Upper lobe of left lung (tissue), 6 donors: ENCODE measurements at places on chromosomes 5 and 9. TPM values are rescaled to one million over a fixed set of nuclear protein-coding genes. Genes with fewer than 3 reads are reported as not detected.

GRCh38 chr9:113011911-113012381, at the start of gene ZNF883:
Gene ZNF883 (minus strand): TSS chr9:113012192.
- no peak for DNase-seq

GRCh38 chr9:115015018-115015635, 84.7 kb upstream of the TNFSF8 start:
- peak; percentile 26 for DNase-seq

DNA sequence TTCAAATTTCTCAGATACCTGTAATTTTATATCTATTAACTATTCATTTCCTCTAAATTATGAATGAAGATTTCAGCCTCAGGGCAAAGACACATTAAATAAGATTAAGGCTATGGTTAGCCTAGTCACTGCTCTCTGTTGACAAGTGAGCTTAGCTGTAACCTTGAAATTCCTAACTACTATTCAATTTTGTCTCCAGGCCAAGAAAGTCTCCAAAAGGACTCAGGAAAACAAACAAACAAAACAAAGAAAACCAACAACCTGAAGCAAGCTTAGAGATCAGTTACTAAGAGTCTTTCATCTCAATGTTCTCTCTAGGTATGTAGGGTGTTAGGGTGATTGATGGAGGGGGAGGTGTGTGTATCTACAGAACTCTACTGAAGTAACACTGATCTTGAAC, 9.6 kb upstream of the CTNNAL1 start:
- DNase-seq, result no peak

DNA sequence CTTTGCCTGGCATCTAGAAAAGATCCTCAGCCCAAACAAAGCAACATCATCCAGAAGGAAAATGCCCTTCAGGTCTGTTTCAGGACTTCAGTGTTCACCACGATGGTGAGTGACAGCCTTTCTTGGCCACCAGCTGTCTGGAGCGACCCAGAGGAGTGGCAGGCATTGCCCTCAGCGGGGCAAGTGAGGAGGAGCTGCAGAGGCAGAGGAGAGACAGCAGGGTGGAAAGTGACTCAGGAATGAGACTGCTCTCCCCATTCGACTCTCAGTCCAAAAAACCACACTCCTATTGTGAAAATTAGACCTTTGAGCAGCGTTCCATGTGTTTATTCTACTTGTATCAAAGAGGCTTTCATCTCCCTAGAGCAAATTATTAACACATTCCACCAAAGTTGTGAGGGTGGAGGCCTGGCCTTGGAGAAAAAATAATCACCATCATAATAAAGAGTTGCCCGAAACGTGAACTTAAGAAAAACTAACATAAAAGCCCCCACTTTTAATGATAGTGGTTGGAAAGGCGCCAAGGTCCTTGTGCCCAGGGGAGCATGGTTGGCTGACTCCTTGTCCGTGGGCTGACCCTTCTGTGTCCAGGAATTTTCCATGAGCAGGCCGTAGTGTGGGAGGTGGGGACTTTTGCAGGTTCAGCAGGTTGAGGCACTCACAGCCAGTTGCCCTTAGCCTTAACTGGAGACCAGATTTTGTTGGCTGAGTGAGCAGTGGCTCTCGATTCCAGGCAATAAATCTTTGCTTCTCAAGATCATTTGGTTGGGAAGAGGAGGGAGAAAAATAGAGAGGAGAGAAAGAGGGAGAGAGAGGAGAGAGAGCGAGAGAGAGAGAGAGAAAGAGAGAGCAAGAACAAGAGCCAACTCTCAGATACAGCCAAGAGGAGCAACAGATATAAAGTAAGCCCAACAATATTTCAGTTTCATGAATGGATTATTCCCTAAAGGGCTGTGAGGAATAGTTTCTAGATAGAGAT, 125.9 kb upstream of the ANKRD55 start:
- peak; percentile 30 for DNase-seq

Gene SKP2
- total RNA-seq, result 12.7 TPM

Gene FNIP1
- 45.0 TPM for total RNA-seq

Gene SV2C
- total RNA-seq, result 0.20 TPM

GRCh38 chr9:131227959-131228460, 48.3 kb downstream of the FAM78A start:
- no peak for DNase-seq

Gene FBP1
- 67.1 TPM for total RNA-seq

GRCh38 chr9:20065796-20066700, 277.2 kb upstream of the SLC24A2 start:
- no peak for DNase-seq

- DNase-seq, result no peak
Observed at GRCh38 chr9:73683862-73684591, 532.4 kb downstream of the ANXA1 start.

GRCh38 chr9:135602789-135603481, 36.4 kb downstream of the GLT6D1 start:
- peak; percentile 19 for DNase-seq

Gene NPR3
- 53.3 TPM for total RNA-seq

DNA sequence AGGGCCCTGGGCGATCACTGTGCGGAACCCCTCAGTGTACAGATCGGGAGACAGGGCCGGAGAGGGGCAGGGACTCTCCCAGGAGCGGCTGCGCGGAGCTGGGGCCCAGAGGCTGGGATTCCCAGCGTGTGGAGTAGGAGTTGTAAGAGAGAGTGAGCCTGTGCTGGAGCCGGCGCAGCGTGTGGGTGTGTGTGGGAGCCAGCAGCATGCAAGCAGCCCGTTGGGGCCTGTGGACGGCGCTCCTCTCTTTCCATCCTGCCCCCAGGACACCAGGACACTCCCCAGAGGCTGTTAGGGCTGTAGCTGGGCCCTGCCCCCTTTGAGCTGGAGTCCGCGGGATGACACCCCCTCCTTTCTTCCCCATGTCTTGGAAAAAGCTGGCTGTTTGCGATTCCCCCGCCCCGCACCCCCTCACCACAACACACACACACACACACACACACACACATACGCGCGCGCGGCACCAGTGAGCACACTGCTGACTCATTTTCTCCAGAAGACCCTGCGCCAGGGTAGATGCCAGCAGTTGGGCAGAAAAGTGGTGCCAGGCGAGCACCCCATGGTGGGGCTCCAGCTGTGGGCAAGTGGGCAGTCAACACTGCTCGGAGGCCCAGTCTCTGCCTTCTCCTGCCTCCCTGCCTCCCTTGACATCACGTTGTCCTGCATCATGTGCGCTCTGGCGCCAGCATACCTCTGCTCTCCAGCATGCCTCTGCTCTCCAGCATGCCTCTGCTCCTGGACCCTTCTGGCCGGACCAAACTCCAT, 1.5 kb downstream of the COL27A1 start:
- peak; percentile 54 for DNase-seq

Gene TCF7
- total RNA-seq, result 6.3 TPM

DNA sequence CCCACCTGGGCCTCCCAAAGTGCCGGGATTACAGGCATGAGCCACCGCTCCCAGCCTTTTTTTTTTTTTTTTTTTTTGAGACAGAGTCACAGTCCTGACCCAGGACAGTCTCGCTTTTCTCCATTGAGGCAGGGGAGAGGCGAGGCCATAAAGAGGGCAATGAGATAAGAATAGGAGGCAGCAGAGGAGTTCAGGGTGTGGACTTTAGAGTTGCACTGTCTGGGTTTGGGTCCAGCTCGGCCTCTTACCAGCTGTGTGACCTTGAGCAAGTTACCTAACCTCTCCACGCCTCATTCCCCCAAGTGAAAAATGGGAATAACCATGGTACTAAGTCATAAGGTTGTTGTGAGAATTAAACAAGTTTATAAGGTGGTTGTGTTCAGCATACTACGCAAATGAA, 24.6 kb upstream of the ANKH start:
- DNase-seq, result no peak

GRCh38 chr9:71916834-71917534, 5.5 kb downstream of the C9orf85 start:
- DNase-seq, result no peak

Gene KCNMB1
- total RNA-seq, result 2.8 TPM

Gene COQ4
- total RNA-seq, result 44.6 TPM

GRCh38 chr9:87615547-87616148, 110.3 kb upstream of the CTSL start:
- DNase-seq, result no peak

Gene HIGD2A
- 102 TPM for total RNA-seq

DNA sequence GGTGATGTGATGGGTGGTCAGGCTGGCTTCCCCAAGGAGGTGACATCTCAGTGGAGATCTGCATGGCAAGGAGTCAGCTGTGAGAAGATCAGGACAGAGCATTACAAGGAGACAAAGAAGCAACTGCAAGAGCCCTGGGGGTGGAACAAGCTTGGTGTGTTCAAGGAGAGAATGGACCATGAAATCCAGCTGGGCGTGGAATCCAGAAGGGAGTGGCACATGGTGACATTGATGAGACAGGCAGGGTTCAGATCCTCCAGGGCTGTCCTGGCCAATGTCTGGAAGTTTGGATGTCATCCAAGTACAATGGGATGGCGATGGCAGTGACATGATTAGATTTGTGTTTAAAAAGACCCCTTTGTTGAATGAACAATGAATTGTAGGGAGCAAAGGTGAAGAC, 175.6 kb downstream of the MACROH2A1 start:
- DNase-seq, result no peak

DNA sequence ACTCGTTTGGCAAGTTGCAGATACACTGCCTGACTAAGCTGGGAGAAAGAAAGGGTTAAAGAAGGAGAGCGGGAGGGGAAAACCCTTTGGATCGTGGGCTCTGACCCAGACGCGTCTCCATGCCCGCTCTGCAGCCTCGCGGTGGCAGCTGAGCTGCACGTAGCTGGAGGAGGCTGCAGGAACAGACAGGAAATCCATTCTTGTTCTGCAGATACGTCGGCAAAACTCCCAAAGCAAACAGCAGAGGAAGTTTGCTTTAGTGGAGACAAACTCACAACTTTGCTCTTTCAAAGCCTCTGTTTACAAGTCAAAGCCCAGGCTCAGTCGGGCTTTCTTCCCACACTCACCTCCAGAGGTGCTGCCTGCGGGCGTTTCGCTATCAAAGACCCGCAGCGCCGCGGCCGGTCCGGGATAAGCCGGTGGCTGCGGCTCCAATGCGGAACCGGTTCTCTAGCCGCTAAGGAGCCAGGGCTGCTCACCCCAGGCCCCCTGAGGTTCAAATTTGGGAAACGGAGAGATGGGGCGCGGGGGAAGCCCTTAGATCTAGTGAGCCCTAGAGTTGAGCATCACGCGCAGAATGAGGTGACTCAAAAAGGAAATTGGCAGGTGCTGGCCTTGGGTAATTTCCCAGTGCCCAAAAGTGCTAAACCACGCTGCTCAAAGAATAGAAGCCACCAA, 60.7 kb downstream of the MAT2B start:
- peak; percentile 83 for DNase-seq

DNA sequence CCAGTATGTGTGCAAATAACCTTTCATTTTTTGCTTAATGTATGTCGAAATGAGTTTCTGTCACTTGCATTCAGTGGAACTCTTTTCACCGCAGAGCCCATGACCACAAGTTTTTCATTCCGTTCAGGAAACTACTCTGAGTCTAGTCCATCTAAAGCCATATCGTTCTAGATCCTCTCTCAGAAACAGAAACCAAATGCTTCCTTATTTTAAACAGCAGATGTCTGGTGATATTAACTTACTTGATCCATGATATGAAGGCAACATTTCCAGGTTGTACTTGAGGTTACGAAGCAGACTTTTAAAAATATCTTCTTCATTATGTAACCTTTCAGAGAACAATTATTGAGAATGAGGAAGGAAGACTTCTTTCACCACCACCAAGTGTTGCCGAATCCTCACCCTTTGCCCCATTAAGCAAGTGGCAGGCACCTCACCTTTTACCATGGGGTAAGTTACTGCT, 72.4 kb upstream of the GNAQ start:
- no peak for DNase-seq

Gene RNF38
- 17.4 TPM for total RNA-seq

GRCh38 chr5:144370273-144370672, 199.6 kb downstream of the KCTD16 start:
- no peak for DNase-seq

DNA sequence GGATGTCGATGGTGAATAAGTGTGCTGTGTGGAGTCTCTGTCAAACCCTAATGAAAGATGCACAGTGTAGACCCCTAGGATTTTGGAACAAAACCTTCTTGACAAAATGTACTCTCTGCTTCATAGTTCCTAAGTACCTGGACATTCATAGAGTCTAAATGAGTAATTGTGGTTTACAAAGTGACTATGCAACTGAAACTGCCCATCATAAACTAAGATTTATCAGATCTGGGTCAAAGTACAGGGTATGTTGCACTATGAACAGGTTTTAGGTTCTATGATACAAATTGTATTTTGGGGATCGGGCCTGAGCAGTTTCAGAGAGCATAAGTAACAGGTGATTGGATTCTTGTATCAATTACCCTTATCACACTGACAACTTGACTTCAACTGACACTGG, 79.4 kb downstream of the LURAP1L start:
- no peak for DNase-seq

DNA sequence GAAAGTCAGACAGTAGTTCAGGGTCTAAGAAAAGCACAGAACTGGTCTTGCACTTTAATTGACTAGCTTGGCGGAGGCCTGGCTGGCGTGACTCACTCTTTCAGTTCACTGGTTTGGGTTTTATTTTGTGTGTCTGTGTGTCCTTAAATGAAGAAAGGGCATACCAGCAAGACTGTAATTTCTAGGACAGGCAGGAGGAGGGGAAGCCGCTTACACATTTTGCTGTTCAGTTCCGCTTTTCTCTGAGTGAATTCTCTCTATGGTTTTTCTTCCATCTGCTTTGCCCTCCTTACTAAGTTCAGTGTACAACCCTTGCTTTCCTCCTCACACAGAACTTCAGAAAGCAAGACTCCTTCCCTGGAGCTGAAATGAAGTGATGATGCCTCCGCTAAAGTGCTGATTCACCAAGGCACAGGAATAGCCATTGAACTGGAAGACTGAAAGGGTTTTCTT, 150.8 kb downstream of the MEF2C start:
- no peak for DNase-seq

GRCh38 chr5:55597014-55597981, 62.5 kb upstream of the PLPP1 start:
- DNase-seq, result no peak

Gene CEMIP2
- total RNA-seq, result 139 TPM

Gene ANKRD18A
- 0.67 TPM for total RNA-seq

Gene SLC34A1
- total RNA-seq, result not detected

DNA sequence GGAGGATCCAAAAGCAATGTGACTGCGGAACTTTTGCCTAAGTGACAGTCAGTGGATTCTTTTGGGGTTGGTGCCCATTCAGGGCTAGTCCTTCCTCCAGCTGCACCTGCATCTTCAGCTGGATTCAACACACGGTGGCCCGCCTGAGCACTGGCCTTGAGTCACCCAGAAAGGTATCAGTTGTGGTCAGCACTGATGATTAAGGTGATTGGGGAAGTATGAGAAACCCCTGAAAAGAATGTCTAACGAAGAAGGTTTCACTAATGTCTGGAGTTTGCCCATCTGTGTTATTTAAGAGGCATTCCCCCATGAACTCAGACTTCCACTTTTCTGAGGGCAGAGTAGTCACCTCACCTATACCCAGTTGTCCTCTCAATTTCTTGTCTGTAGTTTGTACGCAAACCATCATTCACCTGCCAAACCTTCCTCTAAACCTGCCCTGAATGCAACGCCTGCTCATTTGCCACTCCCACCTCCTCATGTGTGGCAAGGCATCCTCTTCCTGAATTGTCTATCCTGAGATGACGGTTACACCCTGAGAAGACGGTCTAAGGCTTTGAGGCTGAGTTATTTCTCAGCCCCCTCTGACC, 27.2 kb downstream of the CSF2 start:
- no peak for DNase-seq

GRCh38 chr9:27348785-27349697, 52.1 kb upstream of the EQTN start:
- DNase-seq, result no peak

Gene HOMER1
- 8.2 TPM for total RNA-seq
